ENCODE measurements at places on chromosomes 2 and 18.

DNA sequence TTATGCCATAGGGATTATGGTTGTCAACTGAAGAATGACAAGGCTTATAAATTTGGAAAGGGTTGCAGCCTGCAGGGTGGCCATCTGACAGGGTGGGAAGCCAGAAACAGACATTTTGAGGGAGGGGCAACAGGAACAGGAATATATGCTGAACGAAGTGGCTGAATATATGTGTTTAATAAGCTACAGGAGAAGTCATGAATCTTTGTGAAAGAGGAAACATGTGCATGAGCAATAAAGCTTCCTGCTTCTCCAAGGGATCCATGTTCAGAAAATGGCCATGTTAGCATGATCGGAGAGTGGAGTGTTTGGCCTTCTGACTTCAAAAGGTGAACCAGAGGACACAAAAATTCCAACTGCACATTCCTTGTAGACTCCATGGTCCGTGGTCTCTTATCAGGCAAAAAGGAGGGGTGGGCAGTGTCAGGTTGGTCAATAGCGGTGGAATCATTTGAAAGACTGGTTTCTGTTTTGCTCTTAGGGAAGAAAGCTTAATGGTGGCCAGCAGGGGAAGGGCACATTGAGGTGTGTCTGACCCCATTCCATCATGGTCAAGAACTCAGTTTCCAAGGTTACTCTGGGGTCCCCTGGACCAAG, 144.1 kb downstream of the SOCS6 start:
- no peak for DNase-seq

- no peak for DNase-seq
Observed at GRCh38 chr18:58088691-58089065, 44.7 kb downstream of the NEDD4L start.

DNA sequence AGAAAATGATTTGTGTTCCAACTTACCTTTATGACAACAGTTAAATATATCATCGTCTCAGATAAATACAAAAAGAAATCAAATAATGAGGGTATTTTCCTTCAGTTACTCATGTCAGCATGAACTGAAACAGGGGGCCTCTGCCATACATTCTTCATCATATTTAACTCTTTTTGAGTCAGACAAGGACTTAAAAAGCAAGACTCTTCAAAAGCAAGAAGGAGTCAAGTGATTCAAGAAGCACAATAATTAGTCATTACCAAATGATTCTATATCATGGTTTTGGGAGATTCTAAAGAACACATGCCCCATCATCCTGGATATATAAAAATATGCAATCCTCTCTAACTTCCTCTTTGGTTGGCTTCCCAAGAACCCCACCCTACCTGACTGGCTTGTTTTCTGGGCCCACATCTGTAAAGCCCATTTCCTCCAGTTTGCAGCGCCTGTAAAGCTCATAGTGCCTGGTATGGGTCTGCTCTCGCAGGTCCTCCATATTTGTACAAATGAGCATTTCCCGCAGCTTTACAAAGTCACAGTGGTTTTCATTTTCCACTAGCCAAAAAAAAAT, 49.7 kb downstream of the SEPTIN10 start:
- DNase-seq = no peak

DNA sequence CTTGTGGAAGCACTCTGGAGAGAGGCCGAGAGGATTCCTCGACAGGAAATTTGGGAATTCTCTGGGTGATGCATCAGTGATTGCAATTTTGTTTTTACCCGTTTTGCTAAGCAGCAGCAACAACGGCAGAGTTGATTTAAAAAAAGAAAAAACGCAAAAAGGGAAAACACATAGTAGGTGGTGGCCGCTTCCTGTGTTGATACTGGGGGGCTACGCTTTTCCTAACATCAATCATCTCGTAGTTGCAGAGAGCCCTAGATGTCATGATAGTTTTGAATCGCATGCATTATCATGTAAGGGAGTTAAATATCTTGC, 271 bp upstream of the RBM43 start:
- DNase-seq = no peak

- peak; percentile 37 for DNase-seq
Observed at GRCh38 chr2:230137902-230138539, 69.3 kb upstream of the SLC16A14 start.

GRCh38 chr2:39033980-39034379, 86.9 kb downstream of the SOS1 start:
- DNase-seq = no peak

DNA sequence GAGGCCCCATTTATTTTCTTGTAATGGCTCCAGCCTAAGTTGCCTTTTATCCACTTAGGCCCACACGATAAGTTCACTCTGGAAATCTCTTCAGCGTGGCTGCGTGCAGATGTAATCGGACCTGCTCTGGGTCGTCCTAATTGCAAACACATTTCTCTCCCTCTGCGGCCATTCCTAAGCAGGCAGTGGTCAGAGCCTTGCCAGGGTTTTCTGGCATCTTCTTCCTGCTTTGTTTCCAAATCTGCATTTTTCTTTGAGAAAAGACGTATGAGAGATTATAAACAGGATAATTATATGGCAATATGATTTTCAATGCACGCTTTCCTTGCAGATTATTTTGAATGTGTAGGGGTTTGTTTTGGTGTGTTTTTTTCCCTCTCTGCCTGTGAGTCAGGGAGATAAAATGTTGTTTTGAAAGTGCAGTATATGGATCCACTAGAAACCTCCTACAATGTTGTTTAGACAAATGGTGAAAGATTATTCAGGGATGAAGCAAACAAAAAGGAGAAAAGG, 239.4 kb upstream of the TANK start:
- peak; percentile 88 for DNase-seq

DNA sequence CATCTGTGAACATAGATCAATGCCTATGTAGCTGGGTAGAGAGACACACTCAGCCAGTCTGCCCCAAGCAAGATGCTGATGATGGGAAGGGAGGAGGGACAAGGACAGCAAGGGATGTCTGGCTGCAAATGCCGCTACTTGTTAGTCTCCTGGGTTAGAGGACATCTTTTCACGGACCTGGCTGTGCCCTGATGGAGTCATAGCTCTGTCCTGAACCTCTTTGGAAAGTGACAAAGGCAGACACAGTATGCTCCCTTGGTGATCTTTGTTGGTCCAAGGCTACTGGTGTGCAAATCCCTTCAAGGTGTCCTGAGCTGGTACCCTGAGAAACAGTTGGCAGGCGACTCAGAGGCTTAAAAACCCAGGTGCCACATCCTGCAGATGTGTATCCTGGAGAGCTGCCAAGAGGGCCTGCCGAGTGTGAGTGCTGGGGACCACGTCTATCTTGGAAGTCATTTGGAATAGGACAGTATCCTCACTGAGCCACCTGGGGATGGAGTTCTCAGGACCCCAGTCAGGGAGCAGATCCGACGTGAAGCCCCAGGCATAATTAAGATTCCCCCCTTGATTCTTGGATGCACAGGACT, 10.8 kb downstream of the FOSL2 start:
- DNase-seq = no peak

DNA sequence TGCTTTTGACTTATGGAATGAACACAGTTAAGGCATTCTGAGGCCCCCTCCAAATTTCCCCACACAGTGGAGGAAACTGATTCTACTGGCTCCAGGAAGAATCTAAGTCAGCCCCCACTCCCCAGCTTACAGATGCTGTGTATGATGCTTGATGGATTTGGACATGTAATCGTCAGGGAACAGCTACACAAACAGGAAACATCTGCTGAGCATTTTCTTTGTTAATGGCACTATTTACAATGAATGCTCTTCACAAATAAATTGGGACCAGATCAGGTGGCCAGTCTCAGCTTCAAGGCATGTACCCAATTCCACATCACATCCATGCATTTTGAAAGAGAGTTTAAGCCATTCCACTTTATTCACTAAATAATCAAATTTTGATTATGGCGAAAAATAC, 562.3 kb downstream of the SOX11 start:
- DNase-seq = no peak

GRCh38 chr2:10042301-10043161, 819 bp upstream of the KLF11 start:
- DNase-seq = no peak

GRCh38 chr2:53568469-53568868, 199.1 kb upstream of the CHAC2 start:
- no peak for DNase-seq

GRCh38 chr2:13607139-13607538, 890.4 kb downstream of the TRIB2 start:
- no peak for DNase-seq

- no peak for DNase-seq
Observed at GRCh38 chr18:47893047-47893446, 37.4 kb downstream of the SMAD2 start.

DNA sequence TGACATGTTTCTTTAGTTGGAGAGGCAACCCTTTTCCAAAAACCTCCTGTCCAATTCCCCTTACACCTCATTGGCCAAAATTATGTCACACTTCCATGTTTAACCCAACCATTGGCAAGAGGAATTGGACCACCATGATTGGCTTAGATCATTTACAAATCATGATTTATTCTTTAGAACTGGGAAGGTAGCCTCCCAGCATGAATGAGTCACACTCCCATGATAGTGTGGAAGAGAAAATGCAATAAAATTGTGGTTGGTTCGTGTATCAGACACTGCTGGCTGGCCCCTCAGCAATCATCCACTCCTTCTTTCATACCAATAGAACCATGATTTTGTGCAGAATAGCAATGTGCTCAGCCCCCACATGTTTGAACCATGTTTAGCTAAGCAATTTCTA, 156.6 kb upstream of the ACVR2A start:
- no peak for DNase-seq

- DNase-seq = no peak
Observed at GRCh38 chr2:116411211-116411610, 1403.3 kb upstream of the DDX18 start.

DNA sequence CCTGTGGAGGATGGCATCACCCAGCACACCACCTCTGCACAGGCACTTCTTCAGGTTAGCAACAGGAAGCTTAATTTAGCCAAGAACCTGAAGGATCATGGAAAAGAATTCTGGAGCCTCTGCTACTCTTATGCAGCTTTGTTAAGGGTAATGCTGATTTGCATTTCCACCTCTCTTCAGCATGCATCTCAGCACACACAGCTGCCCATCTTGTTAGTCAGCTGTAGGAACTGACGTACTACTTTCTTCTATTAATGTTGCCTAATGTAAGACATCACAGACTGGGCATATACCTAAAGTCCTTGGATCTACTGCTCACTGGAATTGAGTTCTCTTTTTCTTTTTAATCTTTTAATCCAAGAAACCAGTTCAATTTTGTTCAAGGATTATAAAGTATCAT, 181.0 kb downstream of the SPP2 start:
- DNase-seq = no peak

- DNase-seq = no peak
Observed at GRCh38 chr2:102826904-102827303, 65.1 kb downstream of the TMEM182 start.

- DNase-seq = no peak
Observed at GRCh38 chr2:8573234-8573941, 108.5 kb upstream of the ID2 start.

GRCh38 chr2:10030311-10030736, 13.0 kb upstream of the KLF11 start:
- no peak for DNase-seq

- peak; percentile 58 for DNase-seq
Observed at GRCh38 chr18:991441-991840, 86.8 kb downstream of the ADCYAP1 start.

DNA sequence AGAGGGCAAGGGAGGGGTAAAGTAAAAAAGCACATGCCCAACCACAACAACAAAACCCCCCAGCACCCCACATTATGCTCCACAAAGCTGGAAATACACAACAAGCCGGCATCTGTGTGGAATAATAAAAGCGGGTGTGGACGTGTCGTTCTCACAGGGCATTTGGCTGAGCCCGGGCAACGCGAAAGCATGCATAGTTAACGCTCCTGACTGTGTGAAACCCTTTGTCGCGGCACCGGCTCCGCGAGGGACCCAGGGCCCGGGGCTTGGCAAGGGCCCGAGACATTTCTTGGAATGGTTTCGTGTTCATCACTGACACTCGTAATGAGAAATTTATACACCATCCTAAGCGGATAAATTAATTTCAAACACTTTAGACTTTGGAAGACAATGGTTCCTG, 165.6 kb downstream of the INHBB start:
- no peak for DNase-seq

- peak; percentile 47 for DNase-seq
Observed at GRCh38 chr2:46298522-46299353, 1.5 kb downstream of the EPAS1 start.

GRCh38 chr2:240556553-240557100, 1.2 kb downstream of the ANKMY1 start:
- DNase-seq = peak; percentile 58

DNA sequence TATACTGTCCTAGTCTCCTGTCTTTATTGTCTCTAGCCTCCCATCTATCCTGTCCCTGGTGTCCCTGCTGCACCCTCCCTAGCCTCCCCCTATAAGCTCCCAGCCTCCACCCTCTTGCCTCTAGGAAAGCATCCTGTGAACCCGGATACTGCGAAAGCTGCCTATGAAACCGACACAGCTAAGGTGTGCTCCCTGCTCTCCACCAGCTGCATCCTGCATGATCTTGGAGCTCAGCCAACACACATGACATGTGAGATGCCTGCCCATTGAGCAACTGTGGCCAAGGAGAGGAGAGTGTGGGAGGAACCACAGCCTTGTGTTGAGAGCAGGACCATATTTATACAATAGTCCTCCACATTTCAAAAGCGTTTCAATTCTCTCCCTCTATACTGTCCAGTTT, 187.1 kb downstream of the ZBTB7C start:
- DNase-seq = no peak

DNA sequence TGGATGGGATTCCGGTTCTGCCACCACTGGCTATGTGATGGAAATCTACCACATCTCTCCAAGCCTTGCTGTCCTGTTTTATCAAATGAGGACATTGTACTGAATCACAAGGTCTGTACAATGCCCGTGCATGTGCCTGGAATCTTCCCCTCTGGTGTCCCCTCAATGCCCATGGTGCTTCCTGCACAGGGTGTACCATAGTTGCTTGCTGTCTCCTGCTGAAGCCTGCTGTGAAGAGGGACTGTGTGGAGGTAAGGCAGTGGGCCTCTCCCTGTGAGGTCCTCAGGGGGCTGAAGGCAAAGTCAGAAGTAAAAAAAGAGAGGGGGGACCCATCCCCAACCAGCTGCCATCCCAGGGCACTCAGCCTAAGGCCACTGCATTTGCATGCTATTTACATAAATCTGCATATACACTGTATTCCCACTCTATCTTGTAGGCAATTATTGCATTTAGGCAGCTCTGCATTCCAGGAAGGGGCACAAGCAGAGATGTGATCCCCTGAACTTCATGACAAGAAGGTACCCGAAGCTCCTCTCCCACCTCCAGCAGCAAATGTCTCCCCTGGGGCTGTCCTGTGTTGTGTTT, 9.1 kb upstream of the STEAP3 start:
- no peak for DNase-seq

- DNase-seq = peak; percentile 96
Observed at GRCh38 chr2:15912203-15912602, 28.1 kb upstream of the MYCN start.

GRCh38 chr2:127673291-127674069, 1.9 kb downstream of the LIMS2 start:
- DNase-seq = no peak

DNA sequence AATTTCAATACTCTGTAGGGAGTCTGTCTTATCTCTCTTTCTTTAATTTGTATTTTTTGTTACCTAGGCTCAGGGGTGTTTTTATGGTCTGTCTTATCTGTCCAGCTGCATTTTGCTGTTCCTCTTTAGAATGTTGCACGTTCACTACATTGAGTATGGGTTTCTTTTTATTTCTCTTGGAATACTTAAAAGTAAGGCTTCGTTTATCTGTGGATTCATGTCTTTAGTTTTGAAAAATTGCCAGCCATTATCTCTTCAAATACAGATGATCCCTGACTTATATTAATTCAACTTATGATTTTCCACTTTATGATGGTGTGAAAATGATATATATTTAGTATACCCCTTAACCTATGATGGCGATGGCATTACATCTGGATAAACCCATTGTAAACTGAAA, 26.9 kb downstream of the CARF start:
- DNase-seq = no peak

- no peak for DNase-seq
Observed at GRCh38 chr18:47512726-47513435, 261.4 kb upstream of the SKOR2 start.

Measured in MG63 (cell line).